Activated T-helper 1 cell treated with anti-CD3 and anti-CD28 coated beads, Interleukin-12 subunit alpha, Interleukin-12 subunit beta, Interleukin-2, Interleukin-4 antibody, amounts not matched to agents 30 ng/mL and 10 ng/mL and 1 ng/mL, durations not matched to agents 14 hours and 24 hours and 36 hours (primary cell): ENCODE measurements at places on chromosomes 16 and 17. TPM values are rescaled to one million over a fixed set of nuclear protein-coding genes. Genes with fewer than 3 reads are reported as not detected.

IL34 gene
- not detected in 2 replicates for total RNA-seq

TPSG1 gene
- not detected in 2 replicates for total RNA-seq

DNA sequence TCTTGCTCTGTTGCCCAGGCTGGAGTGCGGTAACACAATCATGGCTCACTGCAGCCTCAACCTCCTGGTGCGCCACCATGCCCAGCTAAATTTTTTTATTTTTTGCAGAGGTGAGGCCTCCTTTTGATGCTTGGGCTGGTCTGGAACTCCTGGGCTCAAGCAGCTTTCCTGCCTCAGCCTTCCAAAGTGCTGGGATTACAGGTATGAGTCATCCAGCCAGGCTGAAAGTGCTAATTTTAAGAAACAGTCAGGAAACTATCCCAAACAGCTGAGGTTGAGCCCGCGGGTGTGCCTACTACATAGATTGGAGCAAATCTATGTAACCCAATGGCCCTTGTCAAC is 738 bp upstream of the XPO6 start:
- DNase-seq = no peak

DNA sequence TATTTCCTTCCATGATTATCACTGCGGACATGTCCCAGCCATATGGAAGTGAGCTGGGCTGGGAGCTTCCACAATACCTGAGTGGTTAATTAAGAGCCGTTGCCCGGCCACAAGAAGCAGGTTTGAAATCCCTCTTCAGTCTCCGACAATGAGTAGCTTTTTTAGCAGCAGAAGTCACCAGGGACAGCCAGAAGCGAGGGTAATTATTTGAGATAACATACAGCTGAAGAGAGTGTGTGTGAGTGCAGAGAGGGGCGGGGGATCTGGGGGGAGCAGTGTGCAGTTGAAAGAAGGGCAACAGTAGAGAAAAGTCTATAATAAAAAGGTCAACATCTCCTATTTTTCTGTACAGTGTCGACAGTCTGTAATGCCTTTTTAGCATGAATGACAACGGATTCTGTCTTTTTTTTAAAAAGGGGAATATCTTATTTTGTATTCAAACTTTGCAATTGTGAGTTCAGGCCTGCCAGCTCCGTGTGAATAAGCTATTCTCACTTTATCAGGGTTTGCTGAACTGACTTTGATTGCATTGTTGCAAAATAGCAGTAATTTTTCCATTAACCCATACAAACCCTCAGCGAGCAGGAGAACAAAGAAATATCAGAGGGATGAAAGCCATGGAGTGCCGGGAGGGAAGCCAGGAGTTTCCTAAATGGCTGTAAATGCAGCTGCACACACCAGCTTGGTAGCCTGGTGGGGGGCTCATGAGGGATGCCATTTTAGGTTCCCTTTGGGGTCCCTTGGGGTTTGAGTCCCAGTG is 220.3 kb upstream of the IRX3 start:
- no peak for DNase-seq

GRCh38 chr16:10694830-10695229 is at the start of gene TEKT5:
TEKT5 (minus strand) TSS chr16:10694930; CDS start chr16:10694873, 57 bp downstream.
- DNase-seq = no peak

DNA sequence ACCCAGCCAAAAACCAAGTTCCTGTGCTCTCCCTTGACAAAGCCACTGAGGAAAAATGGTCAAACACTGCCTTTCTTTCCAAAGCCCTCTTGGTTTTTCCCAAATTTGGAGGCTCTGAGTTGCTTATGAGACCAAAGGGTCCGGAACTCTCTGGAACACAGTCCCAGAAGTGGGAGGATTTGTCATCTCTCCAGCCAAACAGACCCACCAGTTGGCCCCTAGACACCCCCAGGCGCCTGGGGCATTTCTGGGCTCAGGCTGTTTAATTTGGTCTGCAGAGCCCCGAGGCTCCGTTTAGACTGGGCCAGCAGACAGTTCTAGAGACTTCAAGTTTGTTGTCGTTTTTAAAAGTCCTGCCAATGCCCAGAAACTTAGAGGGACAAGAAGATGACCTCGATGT is 239.1 kb downstream of the SEC14L1 start:
- DNase-seq = no peak

- DNase-seq = no peak
Measured at GRCh38 chr16:17225541-17225940, 245.2 kb downstream of the XYLT1 start.

- no peak for DNase-seq
Measured at GRCh38 chr16:59759296-59759695, 1025.2 kb upstream of the GOT2 start.
